ENCODE measurements at places on chromosomes 11 and 22.

DNA sequence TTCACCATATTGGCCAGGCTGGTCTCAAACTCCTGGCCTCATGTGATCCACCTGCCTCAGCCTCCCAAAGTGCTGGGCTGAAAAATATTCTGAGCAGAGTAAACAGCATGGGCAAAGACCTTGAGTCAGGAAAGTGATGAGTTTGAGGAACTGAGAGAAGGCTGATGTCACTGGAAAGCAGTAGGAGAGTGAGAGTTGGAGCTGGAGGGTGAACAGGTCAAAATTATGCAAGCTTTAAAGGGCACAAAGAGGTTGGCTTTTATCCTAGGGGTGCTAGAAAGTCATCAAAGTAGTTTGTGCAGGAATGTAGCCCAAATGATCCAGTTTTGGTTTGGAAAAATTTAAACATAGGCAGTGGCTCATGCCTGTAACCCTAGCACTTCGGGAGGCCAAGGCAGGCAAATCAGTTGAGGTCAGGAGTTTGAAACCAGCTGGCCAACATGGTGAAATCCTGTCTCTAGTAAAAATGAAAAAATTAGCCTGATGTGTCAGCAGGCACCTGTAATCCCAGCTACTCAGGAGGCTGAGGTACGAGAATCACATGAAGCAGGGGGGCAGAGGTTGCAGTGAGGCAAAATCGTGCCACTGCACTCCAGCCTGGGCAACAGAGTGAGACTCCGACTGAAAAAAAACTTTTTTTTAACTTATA, 44.7 kb upstream of the CXCR5 start:
- DNase-seq = no peak

DNA sequence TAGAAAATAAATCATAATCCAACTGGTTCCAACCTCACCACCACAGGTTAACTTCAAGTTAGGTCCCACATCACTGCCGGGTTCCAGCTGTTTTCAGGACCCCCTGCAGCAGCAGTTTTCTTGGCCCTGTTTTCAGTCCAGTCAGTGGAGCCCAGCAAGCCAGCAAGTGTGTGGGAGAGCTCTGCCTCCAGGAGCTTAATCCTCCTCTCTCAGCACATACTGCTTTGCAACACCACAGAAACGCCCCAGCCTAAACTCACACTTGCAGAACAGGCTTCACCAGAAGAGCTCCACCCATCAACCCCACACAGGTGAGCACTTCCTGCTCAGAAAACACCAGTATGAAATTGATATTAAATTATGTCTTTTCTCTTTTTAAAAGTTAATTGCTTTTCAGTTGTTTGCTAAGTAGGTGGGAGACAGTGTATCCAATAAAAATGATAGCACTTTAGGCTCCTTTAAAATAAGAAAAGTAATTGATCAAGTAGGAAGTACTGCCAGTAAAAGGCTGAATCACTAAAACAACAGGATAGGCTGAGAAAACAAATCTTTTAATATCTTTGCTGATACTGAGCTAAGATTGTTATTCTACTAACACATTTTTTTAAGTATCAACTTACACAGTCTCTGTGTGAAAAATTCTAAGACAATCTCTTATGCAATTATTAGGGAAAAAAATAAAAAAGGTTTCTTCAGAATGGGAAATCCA, 81.5 kb upstream of the TP53AIP1 start:
- peak; percentile 31 for DNase-seq

DNA sequence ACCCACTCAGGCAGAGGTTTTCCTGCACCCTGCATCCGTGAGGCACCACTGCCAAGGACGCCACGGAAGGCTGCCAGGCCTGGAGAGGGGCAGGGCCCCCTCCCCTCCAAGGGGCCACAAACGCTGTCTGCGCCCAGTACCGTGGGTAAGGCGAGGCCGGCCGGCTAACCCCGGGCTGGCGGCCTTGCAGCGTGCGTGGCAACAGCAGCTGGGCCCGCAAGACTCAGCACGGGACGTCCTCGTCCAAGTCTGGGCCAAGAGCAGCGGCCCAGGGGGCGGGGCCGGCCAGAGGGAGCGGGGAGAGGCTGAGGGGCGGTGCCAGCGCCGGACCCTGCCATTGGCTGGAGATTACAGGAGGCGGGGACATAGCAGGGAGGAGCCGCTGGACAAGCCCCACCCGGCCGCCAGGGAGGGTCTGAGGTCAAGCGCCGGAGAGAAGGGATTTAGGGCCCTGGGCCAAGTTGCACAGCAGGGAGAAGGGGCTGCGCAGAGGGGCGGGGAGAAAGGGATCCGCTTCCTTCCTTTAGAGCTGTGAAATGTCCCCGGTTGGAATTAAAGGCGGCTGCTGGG, 16.0 kb downstream of the SLC43A1 start:
- DNase-seq = peak; percentile 40

GRCh38 chr11:64093233-64094039, 57.7 kb downstream of the FLRT1 start:
- DNase-seq = no peak

GRCh38 chr11:79616392-79616851, 175.6 kb upstream of the TENM4 start:
- DNase-seq = no peak

GRCh38 chr11:102849311-102849710, 5.9 kb upstream of the MMP3 start:
- DNase-seq = no peak

DNA sequence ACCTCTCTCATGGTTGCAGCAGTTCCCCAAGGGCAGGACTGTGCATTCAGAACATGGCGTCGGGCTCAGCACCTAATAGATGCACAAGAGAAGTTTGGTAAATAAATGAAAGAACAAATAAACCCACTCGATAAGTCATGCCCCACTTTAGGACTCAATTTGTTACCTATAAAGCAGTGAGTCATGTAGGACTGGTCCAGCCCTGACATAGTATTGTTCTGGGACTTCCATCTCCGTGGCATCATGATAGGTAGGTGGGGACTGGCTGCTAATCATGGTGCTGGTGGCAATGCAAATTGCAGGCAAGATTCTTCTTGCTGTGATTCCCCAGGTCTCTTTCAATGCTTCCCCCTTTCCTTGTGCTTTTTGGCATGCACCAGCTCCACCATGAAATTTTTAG, 118.2 kb upstream of the CSNK2A3 start:
- no peak for DNase-seq

DNA sequence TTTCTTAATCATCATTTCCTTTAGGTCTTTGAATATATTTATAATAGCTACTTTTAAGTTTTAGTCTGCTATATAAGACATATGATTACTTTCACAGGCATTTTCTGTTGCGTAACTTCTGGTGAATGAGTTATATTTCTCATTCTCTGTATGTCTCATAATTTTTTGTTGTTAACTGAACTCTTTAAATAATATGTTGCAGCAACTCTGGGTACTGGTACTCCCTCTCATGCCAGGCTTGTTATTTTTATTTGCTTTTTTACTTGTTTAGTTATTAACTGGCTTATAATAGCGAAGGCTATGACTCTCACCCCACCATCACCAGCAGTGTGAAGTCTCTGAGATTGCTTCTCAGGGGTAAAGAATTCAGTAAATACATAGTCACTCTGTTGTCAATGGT, 524.2 kb upstream of the CHORDC1 start:
- DNase-seq = no peak

GRCh38 chr11:57348636-57349313, 10.6 kb downstream of the P2RX3 start:
- DNase-seq = no peak

DNA sequence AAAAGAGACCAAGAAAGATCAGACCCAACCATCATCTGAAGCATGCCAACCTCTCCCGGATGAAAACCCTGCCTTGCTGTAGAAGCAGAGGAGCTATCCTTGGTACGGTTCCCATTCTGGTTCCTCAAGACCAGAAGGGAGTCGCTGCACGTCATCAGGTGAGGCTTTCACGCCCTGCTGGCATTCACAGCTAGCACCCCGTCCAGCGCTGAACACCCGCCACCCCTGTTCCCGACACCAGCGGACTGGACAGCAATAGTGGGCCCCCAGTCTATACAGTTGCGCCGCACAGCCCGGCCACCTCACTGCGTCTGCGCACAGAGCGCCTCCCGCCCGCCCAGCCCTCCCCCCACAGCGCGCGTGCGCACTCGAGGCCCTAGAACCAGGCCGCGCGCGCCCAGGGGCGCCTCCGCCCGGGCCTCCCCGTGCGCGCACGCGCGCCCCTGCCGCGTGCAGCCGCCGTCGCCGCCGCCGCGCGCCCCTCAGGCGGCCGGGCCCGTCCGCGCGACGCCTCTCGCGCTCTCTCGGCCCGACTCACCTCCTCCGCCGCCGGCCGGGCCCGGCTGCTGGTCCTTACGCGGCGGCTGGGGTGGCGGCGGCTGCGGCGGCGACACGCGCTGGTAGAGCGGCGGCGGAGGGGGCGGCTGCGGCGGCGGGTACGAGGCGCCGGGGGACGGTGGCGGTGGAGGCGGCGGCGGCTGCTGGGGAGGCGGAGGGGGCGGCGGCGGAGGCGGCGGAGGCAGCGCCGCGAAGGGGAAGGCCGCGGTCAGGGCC, 706 bp downstream of the SF1 start:
- peak; percentile 82 for DNase-seq

DNA sequence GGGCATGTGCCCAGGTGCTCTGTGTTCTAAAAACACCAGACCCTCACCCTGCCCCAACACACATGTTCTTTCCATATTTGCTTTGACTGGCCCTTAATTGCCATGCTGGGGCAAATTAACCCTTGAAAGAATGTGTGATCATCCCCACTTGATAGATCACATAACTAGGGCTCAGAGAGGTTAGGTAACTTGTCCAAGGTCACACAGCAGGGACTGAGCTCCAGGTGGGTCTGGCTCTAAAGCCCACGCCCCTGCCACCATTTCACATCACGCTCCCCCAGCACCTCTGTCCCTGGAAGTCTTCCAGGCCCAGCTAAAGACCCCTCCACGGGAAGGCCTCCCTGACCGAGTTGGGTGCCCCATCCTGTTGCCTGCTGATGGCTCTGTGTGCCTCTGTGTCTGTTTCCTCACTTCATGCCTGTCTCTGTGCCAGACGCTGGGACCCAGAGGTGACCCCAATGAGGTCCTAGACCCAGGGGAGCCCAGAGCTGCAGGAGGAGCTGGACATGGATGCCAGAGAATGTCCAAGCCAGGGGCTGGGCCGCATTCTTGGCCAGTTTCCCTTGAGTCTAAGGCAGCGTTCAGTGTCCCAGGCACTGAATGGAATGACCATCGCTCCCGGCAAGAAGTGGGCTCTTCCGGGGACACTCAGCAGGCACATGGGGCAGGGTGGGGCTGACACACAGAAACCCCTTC, 79.7 kb downstream of the MYO7A start:
- DNase-seq = no peak

DNA sequence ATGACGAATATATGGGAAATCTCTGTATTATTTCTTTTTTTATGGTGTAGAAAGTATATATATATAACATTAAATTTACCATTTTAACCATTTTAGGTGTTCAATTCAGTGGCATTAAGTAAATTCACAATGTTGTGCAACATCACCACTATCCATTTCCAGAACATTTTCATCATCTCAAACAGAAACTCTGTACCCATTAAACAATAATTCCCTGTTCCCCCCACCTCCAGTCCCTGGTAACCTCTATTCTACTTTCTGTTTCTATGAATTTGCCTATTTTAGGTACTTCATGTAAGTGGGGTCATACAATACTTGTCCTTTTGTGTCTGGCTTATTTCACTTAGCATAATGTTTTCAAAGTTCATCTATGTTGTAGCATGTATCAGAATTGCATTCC, 15.3 kb upstream of the PTS start:
- DNase-seq = no peak

DNA sequence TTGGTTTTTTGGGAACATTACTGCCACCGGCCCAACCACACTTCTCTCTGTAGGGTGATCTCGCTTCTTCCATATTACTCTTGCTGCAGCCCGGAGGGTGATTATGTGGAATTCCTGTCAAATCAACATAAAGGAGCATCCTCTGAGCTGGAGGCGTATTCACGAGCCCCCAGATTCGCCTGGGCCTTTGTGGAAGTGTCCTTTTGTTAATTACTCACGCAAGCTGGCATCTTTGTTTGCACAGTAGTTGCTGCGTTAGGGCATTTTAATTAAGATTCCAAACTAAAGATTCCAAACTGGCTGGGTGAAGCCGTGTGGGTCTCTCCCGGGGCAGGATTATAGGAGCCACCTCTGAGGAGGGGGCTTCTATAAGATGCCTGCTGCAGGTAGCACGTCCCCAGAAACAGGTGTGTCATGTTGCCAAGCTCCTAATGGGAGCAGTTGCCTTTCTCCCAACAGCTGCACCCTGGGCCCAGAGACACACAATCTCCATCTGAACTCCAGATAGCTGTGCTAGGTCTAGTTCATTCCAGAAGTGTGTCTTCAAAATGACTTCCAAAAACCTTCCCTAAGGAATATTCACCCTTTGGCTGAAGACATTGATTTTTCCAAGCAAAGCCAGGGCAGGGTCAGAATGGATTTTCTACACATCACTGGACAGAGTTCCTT, 40.9 kb downstream of the SHISAL1 start:
- DNase-seq = no peak

DNA sequence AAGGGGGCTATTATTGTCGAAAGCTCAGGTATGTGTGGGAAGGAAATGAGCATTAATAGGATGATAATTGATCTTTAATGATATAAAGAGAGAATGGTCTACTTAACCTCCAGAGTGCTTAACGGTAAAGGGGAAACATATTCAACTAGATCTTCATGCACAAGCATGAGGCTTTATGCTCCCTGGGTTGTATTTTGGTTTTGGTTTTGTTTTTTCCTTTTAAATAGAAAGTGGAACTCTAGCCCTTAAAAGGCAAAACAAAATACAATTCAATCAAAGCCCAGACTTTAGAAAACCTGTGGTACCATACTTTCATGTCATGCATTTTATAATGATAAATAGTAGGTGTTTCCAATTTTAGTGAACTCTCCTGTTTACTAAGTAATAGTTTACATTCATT, 622.7 kb downstream of the METTL15 start:
- no peak for DNase-seq

Data from activated CD4-positive, alpha-beta T cell treated with anti-CD3 and anti-CD28 coated beads, Interleukin-2, amount 10 ng/mL, durations not matched to agents 7 days and 5 days (primary cell).